NCI-H1694 (cell line): ENCODE measurements at places on chromosomes 3 and 15.

- DNase-seq: no peak
These were observed 39.0 kb downstream of the CD86 start for GRCh38 chr3:122094125-122094524.

GRCh38 chr15:75836959-75837334 lies 6.3 kb upstream of the UBE2Q2 start:
- DNase-seq: no peak

- DNase-seq: no peak
These were observed 477.8 kb downstream of the FGF12 start for GRCh38 chr3:192249516-192249915.

DNA sequence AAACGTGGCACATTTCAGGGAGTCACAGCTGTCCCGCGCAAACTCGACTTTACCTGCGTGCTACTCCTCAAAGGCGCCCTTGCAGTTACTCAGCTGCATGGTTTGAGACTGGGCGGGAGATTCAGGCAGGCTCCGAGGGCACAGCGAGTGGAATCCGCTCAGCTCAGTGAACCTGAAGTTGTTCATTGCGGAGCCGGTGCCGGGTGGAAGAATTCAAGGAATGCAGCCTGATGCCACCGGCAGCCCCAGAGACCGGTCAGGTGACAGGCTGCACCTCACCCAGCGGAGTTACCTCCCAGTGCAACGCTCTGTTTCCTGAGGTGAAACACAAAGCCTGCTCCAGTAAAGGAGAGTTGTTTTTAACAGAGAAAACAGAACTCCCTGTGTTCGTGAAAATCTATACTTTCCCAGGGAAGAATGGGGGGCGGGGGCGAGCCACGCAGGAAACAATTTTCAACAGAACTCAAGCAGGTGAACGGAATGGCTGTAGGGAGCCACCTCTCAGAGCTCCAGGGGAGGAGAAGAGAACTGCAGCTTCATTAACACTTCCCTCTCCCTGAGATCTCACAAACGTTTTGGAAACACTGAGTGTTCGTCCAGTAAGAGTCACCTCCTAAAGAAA lies 3.8 kb downstream of the VEPH1 start:
- no peak for DNase-seq

GRCh38 chr3:23953523-23953922 lies 8.4 kb downstream of the NR1D2 start:
- DNase-seq: no peak

- no peak for DNase-seq
These were observed 203.6 kb downstream of the WNT5A start for GRCh38 chr3:55283441-55283925.

DNA sequence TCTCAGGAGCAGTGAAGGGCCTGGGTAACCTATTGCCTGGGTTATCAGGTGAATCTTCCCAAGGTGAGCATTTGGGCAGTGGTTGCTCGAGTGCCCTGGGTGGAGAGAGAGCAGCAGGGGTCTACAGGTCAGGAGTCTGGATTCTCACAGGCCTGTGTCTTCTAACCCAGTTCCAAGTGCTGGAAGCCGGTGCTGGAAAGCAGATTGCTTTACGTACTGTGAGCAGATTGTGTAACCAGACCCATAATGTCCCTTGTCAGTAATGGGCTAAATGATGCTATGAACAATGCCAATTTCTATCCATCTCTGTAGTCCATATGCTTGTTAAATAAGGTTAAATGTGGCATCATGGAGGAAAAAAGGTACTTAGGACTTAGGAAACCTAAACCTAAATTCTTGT lies 106.5 kb downstream of the TPRG1 start:
- no peak for DNase-seq

DNA sequence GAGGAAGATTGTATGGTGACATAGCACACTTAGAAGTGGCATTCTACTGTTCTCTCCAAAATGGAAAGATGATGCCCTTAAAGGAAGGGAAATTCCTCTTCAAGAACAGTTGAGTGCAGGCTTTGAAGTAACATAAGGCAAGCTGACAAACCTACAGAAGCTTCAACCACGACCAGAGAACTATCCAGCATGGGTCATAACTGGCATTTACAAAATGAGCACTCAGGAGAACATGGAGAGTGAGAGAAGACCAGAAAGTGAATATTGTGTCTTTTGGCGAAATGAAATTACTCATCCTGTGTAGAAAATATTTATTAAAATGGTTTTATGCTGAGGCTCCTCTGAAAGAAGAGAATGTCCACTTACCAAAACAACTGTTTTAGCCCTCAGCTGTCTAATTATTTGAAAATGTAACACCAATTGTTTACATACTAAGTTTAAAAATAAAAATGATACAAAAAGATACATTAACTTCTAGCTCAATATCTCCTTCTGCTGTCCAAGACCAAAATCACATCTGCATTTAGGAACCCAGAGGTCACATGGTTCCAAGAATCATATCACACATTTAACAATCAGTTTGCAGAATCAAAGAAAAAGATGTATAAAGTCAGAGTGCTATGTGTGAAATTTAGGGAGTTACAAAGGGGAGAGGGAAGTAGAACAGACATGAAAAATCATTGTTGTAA lies 216.9 kb downstream of the ATP8B4 start:
- no peak for DNase-seq

- DNase-seq: no peak
These were observed 55.5 kb downstream of the ST6GAL1 start for GRCh38 chr3:186985661-186986364.

- no peak for DNase-seq
These were observed 22.7 kb downstream of the ZIC4 start for GRCh38 chr3:147383617-147384016.

- DNase-seq: no peak
These were observed 220.8 kb downstream of the ZNF621 start for GRCh38 chr3:40745381-40746106.

- no peak for DNase-seq
These were observed 127.1 kb downstream of the MEGF11 start for GRCh38 chr15:66126456-66126855.

- no peak for DNase-seq
These were observed 44.2 kb downstream of the TOP2B start for GRCh38 chr3:25620493-25620892.

DNA sequence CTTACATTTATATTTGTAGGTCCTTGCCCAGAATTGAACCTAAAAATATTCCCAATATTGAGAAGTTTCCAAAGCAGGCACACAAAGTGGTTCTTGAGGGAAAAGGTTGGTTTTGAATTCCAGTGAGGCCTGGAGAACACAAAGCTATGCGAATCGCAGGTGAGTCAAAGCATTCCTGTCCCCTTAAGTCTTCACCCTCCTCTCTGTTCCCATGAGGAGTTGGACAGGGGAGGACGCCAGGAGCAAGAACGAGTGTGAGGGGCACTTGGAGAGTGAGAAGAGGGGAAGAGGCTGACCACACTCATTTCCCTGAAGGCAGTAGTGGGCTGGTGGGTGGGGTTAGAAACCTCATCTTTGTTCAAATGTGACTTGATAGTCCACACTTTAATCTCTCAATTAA lies 185.8 kb upstream of the EOMES start:
- no peak for DNase-seq

- no peak for DNase-seq
These were observed 74.2 kb upstream of the DPPA4 start for GRCh38 chr3:109411547-109411946.

DNA sequence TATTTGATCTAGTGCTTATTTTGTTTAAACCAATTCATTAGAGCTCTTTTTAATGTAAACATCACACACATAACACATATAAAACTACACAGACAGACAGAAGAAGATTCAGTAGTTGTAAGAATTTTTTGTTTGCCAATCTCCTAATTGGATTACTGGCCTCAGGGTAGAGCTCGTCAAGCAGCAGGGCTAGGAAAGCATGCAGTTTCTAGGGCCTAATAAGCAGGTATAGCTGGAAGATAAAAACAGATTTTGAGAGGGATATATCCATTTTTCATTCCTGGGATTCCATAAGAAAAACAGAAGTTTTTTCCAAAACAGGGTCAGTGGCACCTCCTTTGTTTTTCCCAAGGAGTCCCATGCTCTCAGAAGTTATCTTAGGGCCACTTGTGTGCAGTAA lies 265.2 kb upstream of the SGO1 start:
- DNase-seq: no peak

DNA sequence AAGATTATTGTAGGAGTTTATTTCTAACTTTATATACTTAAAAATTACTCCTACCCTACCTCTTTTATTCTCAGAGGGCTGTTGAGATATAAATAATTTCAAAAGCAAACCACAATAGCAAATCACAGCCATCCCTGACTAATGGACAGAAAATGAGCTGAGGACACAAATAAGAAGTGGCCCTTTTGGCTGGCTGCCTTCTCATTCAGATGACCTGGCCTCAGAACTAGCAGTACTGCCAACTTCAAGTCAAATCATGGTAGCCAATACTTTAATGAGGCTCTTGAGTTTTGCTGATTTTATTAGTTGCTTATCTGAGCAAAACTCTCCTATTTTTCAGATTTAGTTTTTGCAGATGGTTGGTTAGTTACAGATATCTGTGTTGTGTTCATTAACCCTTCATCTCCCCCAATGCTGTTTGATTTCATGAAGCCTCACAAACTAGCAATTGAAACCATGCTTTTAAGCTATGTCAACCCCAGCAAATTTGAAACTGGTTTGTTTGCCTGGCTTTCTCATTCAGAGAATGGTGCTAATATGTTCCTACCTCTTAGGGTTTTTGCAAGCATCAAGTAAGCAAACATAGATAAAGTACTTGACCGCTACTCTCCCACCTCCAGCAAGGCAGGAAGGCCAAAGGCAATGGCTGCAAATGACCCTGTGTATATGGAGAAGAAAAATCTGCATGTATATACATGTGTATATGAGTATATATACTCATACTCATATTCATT lies 73.4 kb upstream of the HACD2 start:
- DNase-seq: no peak

DNA sequence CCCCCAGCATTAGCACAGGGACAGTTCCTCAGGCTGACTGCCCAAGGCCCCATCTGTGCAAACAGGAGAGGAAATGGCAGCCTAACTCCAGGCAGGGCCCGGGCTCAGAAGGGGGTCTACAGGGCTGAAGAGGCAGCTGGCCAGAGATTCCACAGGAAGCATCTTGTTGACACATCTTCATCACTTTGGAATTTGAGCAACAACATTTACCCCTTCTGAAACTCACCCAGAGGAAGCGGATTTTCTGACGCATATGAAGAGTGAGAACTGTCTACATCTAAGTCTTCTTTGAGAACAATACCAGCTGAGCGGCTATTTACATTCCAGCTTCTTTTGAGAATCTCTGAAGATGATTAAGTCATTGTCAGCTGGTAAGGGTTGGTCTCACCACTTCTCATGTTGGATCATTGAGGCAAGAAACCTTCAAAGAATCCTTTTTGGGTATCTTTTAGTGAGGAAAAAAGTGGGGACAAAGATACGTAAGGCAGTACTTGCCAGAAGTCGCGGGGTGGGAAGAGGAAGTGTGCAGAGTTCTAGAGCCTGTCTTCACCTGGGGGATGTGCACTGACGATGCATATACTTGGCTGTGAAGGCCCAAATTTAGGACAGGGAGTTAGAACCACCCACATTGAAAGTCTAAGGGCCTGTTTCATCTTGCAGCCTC lies 25.4 kb upstream of the SRP14 start:
- no peak for DNase-seq

DNA sequence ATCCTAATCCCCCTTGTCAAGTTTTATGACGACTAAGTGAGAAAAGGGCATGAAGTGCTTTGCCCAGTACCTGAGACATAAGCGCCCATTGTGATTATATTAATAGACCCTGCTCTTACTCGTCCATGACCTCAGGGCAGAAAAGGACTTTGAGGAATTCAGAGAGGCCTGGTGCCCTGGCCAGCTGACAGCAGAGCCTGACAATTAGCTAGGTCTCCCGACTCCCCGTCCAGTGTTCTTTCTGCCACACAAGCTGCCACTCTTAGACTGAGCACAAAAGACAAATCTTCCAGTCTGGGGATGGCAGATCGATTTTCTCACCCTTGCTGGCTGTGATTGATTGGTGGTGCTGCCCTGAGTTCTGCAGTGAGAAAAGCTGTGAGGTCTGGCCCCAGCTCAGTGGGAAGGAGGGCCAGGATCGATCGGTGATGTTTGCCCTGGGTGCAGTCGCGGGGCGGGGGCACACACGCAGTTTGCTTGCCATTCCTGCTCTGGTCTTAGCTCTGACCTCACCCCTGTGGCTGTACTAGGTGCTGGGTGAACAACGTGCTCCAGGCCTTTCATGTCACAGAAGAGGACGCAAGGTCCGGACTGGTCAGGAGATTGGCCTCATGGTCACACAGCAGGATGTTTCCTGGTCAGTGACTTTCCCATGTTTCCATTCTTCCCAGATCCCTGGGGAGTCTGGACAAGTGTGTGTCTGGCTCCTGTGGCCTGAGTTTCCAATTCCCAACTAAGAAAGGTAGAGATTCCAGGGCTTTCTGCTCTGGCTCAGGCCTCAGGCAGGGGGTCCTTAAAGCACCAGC lies 67.4 kb upstream of the TLE3 start:
- no peak for DNase-seq

GRCh38 chr3:124770336-124771082 lies 40.3 kb downstream of the UMPS start:
- no peak for DNase-seq

- DNase-seq: no peak
These were observed 106.8 kb downstream of the FOXB1 start for GRCh38 chr15:60110909-60111308.

DNA sequence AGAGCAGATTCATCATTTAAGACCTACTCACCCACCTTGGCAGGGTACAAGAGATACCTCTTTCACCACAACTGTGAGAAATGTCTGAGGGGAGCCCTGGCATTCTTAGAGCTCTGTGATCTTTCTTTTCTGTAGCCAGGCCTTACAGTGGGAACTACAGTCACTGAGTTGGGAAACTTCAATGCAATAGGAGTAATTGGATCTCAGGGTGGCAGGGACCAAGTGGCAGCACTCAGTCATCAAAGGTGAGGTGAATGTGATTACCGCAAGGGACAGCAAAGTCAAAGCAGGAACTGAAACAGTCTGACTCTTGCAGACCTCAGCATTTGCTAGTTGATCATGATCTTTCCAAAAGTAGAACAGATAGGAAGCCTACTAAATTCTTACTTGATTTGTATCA lies 7.2 kb upstream of the MCF2L2 start:
- no peak for DNase-seq

GRCh38 chr15:29324746-29325145 lies 55.1 kb upstream of the NSMCE3 start:
- DNase-seq: no peak

DNA sequence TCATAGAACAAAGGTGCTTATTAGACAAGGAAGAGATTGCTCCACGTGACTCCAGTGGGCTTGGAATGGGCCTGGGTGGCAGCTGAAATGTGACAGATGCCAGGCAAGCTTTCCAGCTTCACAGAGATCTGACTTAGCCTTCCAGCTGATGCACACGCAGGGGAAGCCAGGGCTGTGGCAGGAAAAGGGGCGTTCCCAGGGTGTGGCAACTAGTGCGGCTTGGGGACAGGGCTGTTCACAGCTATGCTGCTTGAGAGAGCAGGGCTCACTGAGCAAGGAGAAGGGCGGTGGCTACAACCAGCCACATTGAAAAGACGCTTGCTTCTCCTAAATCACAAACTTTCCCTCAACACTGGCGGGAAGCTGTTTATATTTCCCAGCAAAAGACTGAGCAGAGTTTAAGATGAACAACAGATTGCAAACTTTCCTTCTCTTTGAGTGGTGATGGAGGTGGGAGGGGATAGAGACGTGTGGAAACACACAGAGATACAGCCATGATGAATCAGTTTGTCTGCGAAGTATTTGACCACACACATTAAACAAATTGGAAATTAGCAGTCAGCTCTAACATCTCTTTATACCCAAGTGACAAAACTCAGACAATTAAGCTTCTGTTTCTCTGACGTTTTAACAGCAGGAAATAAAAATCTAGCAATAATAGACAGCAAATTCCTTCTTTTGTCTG lies 127.5 kb downstream of the BDH1 start:
- DNase-seq: no peak
